ENCODE measurements at places on chromosomes 11 and 22. TPM values are rescaled to one million over a fixed set of nuclear protein-coding genes. Genes with fewer than 3 reads are reported as not detected.

GRIA4 gene
- total RNA-seq = not detected

PRG3 gene
- not detected for total RNA-seq

POU2AF3 gene
- total RNA-seq = 0.36 TPM

GRCh38 chr22:36284171-36284571 is 31.2 kb downstream of the APOL1 start:
- DNase-seq = peak; percentile 36
- H3K36me3 ChIP-seq = peaks cover 94% of the 10 kb centered on the region
- H3K4me1 ChIP-seq = no peaks in the 10 kb centered on the region

DNA sequence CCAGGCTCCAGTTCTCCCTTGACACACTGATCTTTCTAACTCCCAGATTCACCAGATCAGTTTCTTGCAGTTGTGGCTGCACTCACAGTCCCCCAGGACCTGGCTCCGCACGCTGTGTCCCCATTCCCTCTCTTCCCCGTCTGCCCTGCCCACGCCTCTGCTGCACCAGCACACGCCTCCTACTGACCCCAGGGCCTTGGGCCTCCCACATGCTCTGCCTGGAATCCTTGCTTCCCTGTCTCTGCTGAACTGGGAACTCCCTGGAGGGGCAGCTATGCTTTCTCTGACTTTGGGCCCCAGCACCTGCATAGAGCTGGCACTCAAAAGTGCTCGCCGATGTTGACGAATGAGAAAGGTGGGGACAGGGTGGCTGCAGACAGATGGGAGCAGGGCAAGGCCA is 68.9 kb downstream of the MYO7A start:
- H3K4me1 ChIP-seq = no peaks in the 10 kb centered on the region
- DNase-seq = peak; percentile 86
- no peaks in the 10 kb centered on the region for H3K36me3 ChIP-seq
- no peaks in the 10 kb centered on the region for H3K27me3 ChIP-seq
- no peak overlapping the region for H3K27ac ChIP-seq

DNA sequence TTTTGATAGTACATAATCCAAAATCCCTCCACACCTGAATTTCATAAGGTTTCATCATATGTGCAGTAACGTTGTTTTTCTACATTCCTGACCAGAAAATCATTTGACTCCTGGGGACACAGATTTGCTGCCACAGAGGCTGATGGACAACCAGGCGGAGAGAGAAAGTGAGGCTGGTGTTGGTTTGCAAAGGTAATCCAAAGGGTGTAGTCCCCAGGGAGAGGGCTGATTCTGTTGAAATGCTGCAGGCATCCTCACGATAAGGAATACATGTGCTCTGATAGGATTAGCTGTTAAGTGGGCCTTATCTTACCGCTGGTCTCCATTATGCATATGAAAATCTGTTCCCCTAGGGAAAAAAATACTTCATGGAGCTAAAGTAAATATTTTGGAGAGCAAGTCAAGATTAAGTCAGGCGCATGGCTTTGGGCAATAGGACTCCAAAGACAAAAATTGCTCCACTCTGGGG is 8.1 kb downstream of the APOL6 start:
- no peak overlapping the region for H3K4me3 ChIP-seq
- DNase-seq = no peak
- peaks cover 13% of the 10 kb centered on the region for H3K36me3 ChIP-seq
- H3K27me3 ChIP-seq = no peaks in the 10 kb centered on the region
- no peak overlapping the region for H3K27ac ChIP-seq
- H3K4me1 ChIP-seq = peaks cover 3% of the 10 kb centered on the region

OSM gene
- not detected for total RNA-seq

DNA sequence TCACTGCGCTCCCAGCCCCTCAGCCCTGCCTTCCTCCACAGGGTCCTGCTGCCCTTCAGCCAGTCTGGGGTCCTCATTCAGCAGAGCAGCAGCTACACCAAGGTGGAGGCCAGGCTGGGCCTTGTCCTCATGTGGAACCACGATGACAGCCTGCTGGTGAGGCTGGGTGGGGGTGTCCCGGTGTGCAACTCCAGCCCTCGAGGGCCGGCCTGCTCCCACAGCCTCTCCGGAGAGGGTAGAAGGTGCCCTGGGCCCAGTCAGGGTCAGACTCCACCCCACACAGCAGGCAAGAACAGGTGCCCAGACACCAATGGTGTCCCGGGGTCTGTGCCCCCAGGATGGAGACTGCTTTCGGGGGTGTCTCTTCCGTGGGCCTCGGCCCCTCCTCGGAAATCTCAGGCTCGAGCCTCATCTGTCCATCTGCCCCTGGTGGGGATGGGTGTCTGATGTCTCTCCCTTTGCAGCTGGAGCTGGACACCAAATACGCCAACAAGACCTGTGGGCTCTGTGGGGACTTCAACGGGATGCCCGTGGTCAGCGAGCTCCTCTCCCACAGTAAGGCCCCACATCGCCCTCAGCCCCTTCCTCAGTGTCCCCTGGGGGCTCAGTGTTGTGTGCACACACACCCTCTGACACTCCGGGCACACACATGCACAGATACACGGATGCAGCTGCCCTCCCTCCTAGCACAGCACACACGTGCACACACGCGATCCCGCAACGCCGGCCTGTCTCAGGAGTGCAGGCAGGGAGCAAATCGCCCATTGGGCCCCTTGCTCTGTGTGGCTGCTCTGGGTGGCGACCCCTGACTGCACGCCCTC is 4.9 kb downstream of the MUC5AC start:
- H3K4me1 ChIP-seq = no peaks in the 10 kb centered on the region
- DNase-seq = peak; percentile 73
- H3K4me3 ChIP-seq = no peak overlapping the region
- no peaks in the 10 kb centered on the region for H3K36me3 ChIP-seq
- no peak overlapping the region for H3K27ac ChIP-seq

OR8B12 gene
- total RNA-seq = not detected

DNA sequence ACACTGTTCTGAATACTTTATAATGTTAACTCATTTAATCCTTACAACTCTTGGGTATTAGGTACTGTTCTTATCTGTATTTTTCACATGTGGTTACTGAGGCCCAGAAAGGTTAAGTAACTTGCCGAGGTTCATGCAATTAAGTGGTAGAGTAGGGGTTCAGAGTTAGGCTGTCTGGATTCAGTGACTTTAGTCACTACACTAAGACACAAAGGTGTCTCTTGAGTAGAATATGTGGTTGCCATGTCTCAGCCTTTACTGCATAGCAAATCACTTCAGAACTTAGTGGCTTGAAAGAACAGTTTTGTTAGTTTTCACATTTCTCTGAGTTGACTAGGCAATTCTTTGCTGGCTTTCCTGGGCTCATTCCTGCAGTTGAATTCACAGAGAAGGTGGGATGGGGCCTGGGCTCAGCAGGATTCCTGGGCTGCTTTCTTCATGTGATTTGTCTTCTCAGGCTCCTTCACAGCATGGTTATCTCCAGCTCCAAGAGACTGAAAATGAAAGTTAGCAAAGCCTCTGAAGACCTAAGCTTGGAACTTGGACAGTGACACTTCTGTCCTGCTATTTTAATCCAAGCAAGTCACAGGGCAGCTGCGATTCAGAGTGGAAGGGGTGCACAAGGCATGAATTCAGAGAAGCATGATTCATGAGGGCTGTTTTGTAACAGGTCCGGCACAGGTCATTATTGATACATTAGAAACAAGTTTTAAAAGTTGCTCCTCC is 68.3 kb downstream of the SPECC1L start:
- no peaks in the 10 kb centered on the region for H3K27me3 ChIP-seq
- H3K36me3 ChIP-seq = peaks cover 56% of the 10 kb centered on the region
- H3K4me1 ChIP-seq = peaks cover 28% of the 10 kb centered on the region
- no peak for DNase-seq

- no peaks in the 10 kb centered on the region for H3K27me3 ChIP-seq
- DNase-seq = no peak
- no peak overlapping the region for H3K4me3 ChIP-seq
- H3K27ac ChIP-seq = no peak overlapping the region
- peaks cover 1% of the 10 kb centered on the region for H3K4me1 ChIP-seq
These were observed 10.6 kb upstream of the IFTAP start for GRCh38 chr11:36583667-36584066.

- no peaks in the 10 kb centered on the region for H3K27me3 ChIP-seq
- H3K36me3 ChIP-seq = peaks cover 17% of the 10 kb centered on the region
- DNase-seq = no peak
- H3K4me1 ChIP-seq = peaks cover 3% of the 10 kb centered on the region
These were observed 28.2 kb downstream of the ZBED4 start for GRCh38 chr22:49881856-49882255.

GRCh38 chr11:121029813-121030445 is 6.0 kb downstream of the TBCEL start:
- no peaks in the 10 kb centered on the region for H3K36me3 ChIP-seq
- H3K4me1 ChIP-seq = peaks cover 4% of the 10 kb centered on the region
- no peaks in the 10 kb centered on the region for H3K27me3 ChIP-seq
- no peak overlapping the region for H3K4me3 ChIP-seq
- no peak overlapping the region for H3K27ac ChIP-seq

DNA sequence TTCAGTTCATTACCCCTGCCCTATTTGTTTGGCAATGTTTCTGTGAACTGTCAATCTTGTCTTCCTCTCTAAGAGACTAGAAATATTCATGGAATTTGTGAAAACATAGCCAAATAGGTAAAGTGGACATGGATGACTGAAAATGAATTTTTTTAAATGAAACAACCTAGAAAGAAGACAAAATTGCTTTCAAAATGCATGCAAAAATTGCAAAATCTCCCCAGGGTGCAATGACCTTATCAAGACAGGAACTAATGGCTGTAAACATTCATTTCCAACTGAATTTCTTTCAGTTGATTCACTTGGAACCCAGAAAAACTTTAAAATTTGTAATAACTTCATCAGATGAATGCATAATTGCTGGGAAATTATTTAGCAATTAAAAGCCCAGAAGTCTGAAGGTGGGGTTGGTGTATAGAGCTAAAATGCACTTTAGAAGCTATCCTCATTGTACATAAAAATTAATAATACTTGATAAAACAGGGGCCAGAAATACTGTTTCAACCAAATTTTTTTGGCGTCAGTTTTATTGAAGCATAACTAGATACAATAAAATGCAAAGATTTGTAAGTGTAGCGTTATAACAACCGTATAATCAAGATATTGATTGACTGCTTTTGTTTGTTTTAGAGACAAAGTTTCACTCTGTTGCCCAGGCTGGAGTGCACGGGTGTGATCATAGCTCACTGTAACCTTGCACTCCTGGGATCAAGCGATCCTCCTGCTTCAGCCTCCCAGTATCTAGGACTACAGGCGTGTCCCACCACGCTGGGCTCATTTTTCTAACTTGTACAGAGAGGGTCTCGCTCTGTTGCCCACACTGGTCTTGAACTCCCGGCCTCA is 27.6 kb upstream of the SLC35C1 start:
- H3K27me3 ChIP-seq = peaks cover 8% of the 10 kb centered on the region
- H3K36me3 ChIP-seq = no peaks in the 10 kb centered on the region
- no peak overlapping the region for H3K4me3 ChIP-seq
- H3K4me1 ChIP-seq = no peaks in the 10 kb centered on the region

DNA sequence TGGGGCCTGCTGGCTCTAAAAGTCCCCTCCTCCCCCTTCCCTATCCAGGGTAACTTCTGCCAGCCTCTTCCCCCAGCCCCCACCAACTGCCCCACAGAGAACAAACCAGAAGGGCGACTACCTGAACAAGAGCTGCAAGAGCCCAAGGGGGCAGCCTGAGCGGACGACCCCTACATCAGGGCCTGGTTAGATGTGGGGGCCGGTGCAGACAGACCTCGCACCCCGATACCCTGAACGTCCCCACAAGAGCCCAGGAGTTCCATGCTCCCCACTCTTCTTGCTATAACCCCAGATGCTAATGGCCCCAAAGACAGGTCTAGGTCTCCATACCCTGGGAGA is 20.7 kb downstream of the SUN2 start:
- peak; percentile 62 for DNase-seq
- no peaks in the 10 kb centered on the region for H3K4me1 ChIP-seq
- H3K27ac ChIP-seq = no peak overlapping the region

GGTLC3 gene
- total RNA-seq = not detected

DNA sequence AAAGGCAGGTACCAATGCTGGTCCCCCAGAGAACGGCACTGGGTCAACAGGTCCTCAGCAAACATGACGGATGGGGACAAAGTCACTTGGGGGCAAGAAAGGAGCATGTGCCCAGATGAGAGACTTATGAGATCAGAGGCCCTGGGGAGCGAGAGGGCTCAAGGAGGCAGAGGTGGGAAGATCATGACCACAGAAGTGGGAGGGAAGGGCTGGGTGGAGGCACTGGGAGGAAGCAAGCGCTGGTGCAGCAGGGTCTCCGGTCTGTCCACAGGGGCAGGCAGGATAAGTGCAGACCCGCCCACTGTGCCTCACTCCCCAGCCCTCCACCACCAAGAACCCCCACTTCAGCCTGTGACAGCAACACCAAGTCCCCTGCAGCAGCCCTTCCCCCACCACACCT is 10.9 kb downstream of the ELFN2 start:
- no peak overlapping the region for H3K4me3 ChIP-seq
- no peak overlapping the region for H3K27ac ChIP-seq
- peaks cover 41% of the 10 kb centered on the region for H3K27me3 ChIP-seq
- no peaks in the 10 kb centered on the region for H3K4me1 ChIP-seq
- no peaks in the 10 kb centered on the region for H3K36me3 ChIP-seq

DNA sequence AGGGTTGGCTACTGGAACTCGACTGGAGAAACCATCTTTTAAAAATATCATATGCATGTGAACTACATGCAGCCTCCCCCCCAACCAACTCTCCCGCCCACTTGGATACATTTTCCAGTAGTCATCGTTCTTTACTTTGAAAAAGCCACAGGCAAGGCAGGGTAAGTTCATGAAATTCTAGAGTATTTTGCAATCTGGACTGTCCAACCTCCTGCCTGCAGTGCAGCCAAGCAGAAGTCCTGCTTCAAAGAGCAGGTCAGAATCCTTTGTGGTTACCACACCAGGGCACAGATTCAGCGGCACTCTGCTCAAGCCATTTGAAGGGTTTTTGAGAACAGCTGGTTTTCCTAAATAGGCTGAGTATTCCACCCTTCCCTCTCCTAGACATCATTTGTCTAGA is 12.1 kb downstream of the ELF5 start:
- H3K36me3 ChIP-seq = no peaks in the 10 kb centered on the region
- H3K27me3 ChIP-seq = no peaks in the 10 kb centered on the region
- DNase-seq = peak; percentile 87

MS4A4E gene
- total RNA-seq = not detected

CD3E gene
- not detected for total RNA-seq

CCDC89 gene
- 4.1 TPM for total RNA-seq

DNA sequence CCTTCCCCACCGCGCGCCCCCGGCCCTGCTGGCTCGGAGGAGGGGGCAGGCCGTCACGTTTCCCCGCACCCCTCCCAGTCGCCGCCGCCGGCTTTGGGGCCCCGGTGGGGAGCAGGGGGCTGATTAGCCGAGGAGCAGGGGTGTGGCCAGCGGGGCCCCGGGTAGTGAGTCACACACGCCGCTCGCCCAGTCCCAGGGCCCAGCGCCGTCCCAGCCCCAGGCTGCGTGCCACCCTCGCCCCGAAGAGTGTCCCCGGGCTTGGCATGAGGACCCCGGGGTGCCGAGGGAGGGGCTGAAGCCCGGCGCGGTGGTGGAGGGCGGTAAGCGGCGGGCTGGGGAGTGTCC is 34.4 kb downstream of the PRDM11 start:
- no peaks in the 10 kb centered on the region for H3K36me3 ChIP-seq
- peaks cover 3% of the 10 kb centered on the region for H3K27me3 ChIP-seq
- no peak overlapping the region for H3K27ac ChIP-seq
- H3K4me1 ChIP-seq = peaks cover 18% of the 10 kb centered on the region
- H3K4me3 ChIP-seq = peak overlapping the region; percentile 64

MUC15 gene
- not detected for total RNA-seq

GRCh38 chr11:126790550-126791081 is 210.0 kb downstream of the KIRREL3 start:
- DNase-seq = peak; percentile 85
- no peaks in the 10 kb centered on the region for H3K36me3 ChIP-seq
- H3K27ac ChIP-seq = peak overlapping the region; percentile 65

ABCG4 gene
- under 0.01 TPM for total RNA-seq
